Ecto neural progenitor cell (in vitro differentiated cells): ENCODE measurements at places on chromosomes 2 and 18.

DNA sequence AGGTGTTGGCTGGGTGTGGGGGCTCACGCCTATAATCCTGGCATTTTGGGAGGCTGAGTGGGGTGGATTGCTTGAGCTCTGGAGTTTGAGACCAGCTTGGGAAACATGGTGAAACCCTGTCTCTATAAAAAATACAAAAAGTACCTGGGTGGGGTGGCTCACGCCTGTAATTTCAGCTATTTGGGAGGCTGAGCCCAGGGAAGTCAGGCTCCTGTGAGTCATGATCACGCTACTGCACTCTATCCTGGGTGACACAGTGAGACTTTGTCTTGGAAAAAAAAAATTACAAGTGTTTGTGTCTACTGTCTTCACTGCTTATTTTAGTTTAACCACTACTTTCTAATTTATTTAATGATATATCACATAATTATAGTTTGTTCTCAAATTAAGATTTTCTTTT, 62.7 kb upstream of the DOCK10 start:
- no peak for DNase-seq

DNA sequence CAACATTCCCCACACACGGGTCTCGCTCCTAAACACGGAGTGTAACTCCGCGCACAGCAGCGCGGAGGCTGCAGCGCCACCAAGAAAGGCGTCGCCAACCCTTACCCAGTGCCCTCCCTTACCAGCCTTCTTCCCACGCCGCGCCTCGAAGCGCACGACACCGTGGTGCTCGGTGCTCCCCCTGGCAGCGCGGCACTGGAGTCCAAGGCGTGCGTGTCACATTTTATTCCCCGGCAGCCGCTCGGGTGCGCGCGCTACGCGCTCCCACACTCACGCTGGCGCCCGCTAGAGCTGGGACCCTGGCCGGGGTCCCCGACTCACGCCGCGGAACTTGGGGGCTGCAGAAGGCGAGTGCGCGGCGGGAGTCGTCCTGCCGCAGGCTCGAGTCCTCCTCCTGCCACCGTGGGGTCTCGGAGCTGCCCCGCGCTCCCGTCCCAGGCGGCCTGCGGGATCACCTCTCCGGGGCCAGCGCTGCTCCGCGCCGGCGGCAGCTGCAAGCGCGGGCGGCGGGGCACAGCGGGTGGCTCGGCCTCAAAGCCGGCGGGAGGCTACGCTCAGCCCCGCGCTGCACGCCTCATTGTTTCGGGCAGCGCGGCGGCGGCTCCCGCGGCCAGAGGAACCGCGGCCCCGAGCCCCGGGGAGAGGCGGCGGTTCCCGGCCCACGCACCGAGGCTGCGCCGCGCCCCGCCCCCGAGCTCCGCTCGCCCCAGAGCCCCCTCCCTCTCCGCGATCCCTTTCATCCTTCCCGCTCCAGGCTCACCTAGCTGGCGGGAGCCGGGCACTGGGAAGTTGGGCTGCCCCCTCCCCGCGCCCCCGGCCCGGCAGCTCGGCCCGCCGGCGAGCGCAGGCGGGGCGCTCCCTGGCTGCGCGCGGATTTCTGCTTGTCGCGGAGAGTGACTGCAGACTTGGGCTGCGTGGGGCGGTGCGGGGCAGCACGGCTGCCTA, at the start of gene ST6GAL2:
ST6GAL2 (minus strand) TSS at position 197 of the 945 bp plus-strand sequence. CDS start 42,190 bp downstream, outside the sequence.
- peak; percentile 77 for DNase-seq

DNA sequence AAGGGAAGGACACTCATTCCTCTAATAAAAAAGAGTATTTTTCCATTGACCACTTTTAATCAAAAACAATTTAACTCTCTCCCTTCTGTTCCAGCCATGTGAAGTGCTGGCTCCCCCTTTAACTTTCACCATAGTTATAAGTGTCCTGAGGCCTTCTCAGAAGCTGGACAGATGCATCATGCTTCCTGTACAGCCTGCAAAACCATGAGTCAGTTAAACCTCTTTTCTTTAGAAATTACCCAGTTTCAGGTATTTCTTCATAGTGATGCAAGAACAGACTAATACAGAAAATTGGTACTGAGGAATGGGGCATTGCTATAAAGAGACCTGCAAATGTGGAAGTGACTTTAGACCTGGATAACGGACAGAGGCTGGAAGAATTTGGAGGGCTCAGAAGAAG, 643.6 kb upstream of the DDX18 start:
- no peak for DNase-seq

DNA sequence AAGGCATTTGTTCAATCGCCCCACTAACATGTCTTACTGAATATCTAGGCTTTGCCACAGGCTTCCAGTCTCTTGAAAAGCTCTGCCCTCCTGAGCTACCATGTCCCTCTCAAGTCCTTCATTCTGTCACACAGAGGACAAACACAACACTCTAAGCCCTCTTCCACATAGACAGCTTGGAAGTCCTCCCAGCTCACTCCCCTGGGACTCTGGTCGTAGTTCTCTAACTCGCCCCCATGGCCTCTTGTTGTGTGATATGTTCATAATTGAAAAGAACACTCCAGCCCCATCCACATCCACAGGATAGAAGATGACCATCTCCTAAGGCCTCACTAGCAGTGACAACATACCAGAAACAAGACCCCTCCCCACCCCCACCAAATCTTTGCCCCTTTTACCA, 37.9 kb downstream of the BUB1 start:
- DNase-seq: no peak

GRCh38 chr2:109009920-109010610, 21.0 kb upstream of the EDAR start:
- DNase-seq: no peak

DNA sequence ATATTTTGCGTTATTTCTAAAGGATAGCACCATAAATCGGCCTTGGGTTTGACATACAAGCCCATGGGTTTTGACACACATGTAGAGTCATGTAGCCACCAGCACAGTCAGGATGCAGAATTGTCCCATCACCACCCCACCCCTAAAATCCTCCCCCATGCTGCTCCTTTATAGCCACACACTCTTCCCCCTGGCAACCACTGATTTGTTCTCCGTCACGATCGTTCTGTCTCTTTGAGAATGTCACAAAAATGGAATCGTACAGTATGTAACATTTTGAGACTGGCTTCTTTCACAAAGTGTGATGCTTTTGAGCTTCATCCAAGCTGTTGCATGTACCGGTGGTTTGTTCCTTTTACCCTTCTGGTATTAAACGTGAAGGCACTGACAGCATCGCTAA, 39.1 kb downstream of the CRACDL start:
- no peak for DNase-seq

- DNase-seq: no peak
These were observed 66.1 kb upstream of the ZNF397 start for GRCh38 chr18:35174745-35175144.

GRCh38 chr18:79343567-79344207, 52.0 kb upstream of the NFATC1 start:
- DNase-seq: no peak

GRCh38 chr18:24727685-24728084, 267.2 kb downstream of the HRH4 start:
- DNase-seq: peak; percentile 44

DNA sequence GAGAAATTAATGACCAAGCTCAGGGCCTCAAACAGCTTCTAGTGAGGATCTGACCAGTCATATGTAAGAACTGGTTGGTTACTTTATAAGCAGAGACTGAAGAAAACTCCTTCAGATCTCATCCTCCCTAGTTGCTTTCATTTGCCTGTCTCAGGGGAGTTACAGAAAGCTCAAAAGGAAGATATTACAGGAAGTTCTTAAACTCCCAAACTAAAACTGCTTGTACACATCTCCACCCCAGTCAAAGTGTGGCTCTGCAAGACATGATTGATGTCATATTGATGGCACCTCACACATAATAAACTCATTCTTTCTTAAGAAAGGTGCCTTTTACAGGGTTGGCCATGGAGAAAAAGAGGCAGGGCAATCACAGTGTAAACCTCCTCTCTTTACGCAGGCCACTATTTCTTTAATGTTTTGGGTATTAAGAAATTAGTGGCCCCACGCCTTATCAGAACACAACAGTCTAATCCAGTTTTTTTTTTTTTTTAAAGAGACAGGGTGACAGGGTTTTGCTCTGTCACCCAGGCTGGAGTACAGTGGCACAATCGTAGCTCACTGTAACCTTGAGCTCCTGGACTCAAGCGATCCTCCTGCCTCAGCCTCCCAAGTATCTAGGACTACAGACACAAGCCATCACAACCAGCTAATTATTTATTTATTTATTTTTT, 62.6 kb upstream of the STK17B start:
- DNase-seq: no peak

DNA sequence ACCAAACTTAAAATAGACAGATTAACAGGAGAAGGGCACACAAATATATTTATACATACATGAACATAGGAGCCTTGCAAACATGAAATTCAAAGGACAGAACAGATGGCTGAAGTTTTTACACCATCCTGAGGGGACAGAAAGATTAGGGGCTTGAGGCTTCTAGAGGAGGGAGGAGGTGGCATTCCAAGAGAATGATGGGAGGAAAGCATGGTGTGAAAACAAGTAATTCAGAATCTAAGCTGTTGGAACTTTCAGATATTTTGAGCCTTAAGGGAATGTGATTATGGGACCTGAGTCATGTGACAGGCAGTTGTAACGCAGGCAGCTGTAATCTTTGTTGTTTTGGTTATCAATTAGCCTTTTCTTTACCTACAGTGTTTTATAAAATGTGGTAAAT, 225.2 kb upstream of the SPOPL start:
- no peak for DNase-seq

GRCh38 chr2:47006374-47007222, 91.0 kb upstream of the MCFD2 start:
- DNase-seq: no peak

DNA sequence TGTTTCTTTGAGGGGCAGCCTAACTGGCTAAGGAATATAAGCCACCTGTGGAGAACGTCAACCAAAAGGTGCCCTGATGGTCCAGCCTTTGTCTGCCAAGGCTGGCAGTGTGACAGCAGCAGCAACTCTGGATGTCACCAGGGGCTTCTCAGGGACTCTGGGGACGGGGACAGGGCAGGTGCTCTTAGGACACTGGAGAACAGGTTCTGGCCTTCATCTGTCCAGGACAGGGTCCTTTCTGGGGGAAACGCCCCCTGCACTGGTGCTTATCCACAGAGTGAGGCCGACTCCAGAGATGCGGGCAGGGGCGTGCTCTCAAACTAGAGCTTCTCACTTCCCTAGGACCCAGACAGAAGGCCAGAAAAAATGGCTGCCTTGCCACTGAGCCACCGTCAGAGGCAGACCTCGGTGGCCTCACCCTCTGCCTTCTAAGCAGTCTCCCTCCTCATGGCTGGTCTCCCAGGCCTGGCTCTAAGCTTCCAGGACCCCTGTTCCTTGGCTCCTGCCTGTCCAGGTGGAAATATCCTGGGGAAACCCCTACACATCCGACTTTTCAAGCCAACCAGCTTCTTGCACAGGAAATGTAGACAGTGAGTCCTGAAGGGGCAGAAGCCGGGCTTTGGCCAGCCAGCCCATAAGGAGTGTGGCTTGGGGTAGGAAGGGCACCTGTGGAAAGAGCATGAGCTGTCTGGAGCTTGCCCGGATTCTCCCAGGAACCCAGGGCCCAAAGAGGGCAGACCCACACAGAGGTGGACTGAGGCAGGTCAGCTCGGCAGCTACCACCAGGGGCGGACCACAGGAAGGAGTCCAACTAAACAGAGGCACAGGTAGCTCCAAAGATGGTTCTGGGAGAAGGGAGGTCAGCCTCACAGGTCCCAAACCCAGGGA, 11.3 kb upstream of the SFXN5 start:
- DNase-seq: no peak

DNA sequence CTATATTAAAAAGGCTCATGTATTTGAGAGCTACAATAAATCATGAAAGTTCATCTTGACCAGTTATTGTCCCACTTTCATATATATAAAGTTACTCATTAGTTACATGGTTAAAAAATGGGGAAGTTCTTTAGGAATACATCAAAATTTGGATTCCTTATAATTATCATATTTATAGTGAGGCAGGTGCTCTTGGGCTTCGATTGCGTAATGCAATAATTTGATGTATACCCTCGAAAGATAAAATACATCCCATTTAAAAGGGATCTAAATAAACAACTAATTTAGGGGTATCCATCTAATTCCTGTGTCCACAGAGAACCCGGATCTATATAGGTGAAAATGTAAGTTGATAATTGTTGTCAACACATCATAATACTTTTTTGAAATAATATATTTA, 444.6 kb downstream of the RIT2 start:
- no peak for DNase-seq
